CD8-positive, alpha-beta memory T cell (primary cell): ENCODE measurements at places on chromosomes 5 and 9. TPM values are rescaled to one million over a fixed set of nuclear protein-coding genes. Genes with fewer than 3 reads are reported as not detected.

PTPRD gene
- 0.04 TPM for total RNA-seq

GRCh38 chr5:160537940-160538339, 116.3 kb downstream of the PTTG1 start:
- no peaks in the 10 kb centered on the region for H3K27me3 ChIP-seq
- no peak overlapping the region for H3K4me3 ChIP-seq
- H3K27ac ChIP-seq = no peak overlapping the region
- H3K4me1 ChIP-seq = no peaks in the 10 kb centered on the region
- no peaks in the 10 kb centered on the region for H3K36me3 ChIP-seq

OR1Q1 gene
- not detected for total RNA-seq

- H3K36me3 ChIP-seq = no peaks in the 10 kb centered on the region
- no peak overlapping the region for H3K27ac ChIP-seq
- H3K27me3 ChIP-seq = peaks cover 95% of the 10 kb centered on the region
- no peak for DNase-seq
- H3K4me3 ChIP-seq = no peak overlapping the region
Measured at GRCh38 chr5:77636641-77637169, 1.8 kb downstream of the OTP start.

OR1J2 gene
- not detected for total RNA-seq

- H3K4me3 ChIP-seq = no peak overlapping the region
- H3K4me1 ChIP-seq = no peaks in the 10 kb centered on the region
- H3K27me3 ChIP-seq = no peaks in the 10 kb centered on the region
- H3K36me3 ChIP-seq = no peaks in the 10 kb centered on the region
- no peak overlapping the region for H3K27ac ChIP-seq
Measured at GRCh38 chr5:44935262-44935661, 126.5 kb downstream of the MRPS30 start.

- H3K4me1 ChIP-seq = no peaks in the 10 kb centered on the region
- no peak overlapping the region for H3K27ac ChIP-seq
- H3K36me3 ChIP-seq = no peaks in the 10 kb centered on the region
- H3K4me3 ChIP-seq = no peak overlapping the region
- no peak for DNase-seq
Measured at GRCh38 chr5:53063176-53063575, 46.4 kb downstream of the MOCS2 start.

DNA sequence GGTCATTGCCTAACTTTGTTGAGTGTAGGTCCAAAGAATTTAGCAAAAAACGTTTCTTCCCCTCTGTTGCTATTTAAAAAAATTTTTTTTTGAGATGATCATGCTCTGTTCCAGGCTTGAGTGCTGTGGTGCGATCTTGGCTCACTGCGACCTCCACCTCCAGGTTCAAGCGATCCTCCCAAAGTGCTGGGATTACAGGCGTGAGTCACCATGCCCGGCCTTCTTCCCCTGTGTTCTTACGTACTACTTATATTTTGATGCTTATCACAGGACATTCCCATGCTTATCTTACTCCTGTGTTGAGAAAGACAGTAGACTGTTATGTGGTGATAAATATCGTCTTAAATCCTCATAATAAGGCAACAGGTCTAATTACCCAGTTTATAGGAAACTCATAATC, 2.5 kb downstream of the ACER2 start:
- peaks cover 20% of the 10 kb centered on the region for H3K4me1 ChIP-seq
- no peak overlapping the region for H3K27ac ChIP-seq
- H3K27me3 ChIP-seq = no peaks in the 10 kb centered on the region
- no peaks in the 10 kb centered on the region for H3K36me3 ChIP-seq
- H3K4me3 ChIP-seq = no peak overlapping the region

OR13J1 gene
- total RNA-seq = not detected

PCDHGB6 gene
- 0.13 TPM for total RNA-seq

TLR4 gene
- 0.48 TPM for total RNA-seq

SLC22A4 gene
- 2.9 TPM for total RNA-seq

DNA sequence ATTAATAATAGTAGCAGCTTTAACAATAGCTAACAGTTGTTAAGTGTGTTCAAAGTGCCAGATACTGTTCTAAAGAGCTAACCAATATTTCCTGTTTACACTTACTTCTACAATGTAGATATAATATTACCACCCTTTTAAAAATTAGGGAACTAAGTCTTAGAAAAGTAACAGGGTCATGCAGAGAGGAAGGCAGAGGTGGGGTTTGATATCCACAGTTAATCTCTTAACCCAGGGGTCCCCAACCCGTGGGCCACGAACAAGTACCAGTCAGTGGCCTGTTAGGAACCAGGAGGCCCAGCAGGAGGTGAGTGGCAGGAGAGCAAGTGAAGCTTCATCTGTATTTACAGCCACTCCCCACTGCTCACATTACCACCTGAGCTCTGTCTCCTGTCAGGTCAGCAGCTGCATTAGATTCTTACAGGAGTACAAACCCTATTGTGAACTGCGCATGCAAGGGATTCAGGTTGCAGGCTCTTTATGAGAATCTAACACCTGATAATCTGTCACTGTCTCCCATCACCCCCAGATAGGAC, 89.1 kb downstream of the ACTL7B start:
- H3K27me3 ChIP-seq = no peaks in the 10 kb centered on the region
- no peaks in the 10 kb centered on the region for H3K4me1 ChIP-seq
- DNase-seq = no peak
- H3K36me3 ChIP-seq = no peaks in the 10 kb centered on the region
- H3K4me3 ChIP-seq = no peak overlapping the region
- no peak overlapping the region for H3K27ac ChIP-seq

SPATA31E1 gene
- total RNA-seq = not detected

ADAMTS16 gene
- not detected for total RNA-seq

TRPM6 gene
- not detected for total RNA-seq

GRCh38 chr9:133202145-133202513, 6.9 kb downstream of the OBP2B start:
- H3K27ac ChIP-seq = no peak overlapping the region
- H3K4me3 ChIP-seq = no peak overlapping the region
- no peaks in the 10 kb centered on the region for H3K27me3 ChIP-seq
- H3K36me3 ChIP-seq = no peaks in the 10 kb centered on the region
- DNase-seq = no peak

GMCL2 gene
- not detected for total RNA-seq

IL13 gene
- 69.0 TPM for total RNA-seq

LRRC19 gene
- not detected for total RNA-seq

CARTPT gene
- not detected for total RNA-seq
